ENCODE measurements at places on chromosomes 3 and 15.

DNA sequence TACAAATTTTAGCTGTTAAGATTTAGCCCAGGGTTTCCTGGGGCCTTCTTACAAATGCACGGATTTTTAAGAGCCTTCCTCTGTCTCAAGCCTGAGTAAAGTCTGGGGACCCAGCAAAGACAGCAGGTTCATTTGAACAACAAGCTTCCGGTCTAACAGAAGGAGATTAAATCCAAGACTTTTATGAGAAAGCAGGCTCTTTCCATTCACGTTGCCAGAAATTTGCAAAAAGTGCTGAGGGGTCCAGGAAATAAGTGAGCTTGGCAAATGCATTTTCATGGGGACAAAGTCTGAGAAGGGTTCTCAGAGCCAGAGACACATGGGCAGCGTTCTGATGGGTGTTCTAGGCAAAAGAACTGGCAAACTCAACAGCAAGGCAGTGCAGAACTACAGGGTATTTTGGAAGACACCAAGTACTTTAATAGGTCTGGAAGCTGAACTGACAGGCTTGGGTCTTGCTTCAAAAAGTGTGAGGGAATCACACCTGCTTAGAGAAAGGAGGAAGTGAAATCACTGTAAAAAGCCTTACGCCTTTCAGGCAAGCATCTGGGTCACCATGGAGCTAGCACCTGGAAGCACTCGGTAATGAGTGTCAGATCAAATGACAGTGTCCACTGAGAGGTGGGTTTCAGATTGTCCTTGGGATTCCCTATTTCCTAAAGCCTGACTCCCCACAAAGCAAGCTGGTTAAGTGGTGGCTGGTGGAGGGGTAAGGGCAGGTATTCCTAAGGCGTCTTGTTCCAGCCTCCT is 115.8 kb upstream of the ARHGEF3 start:
- no peak for DNase-seq

GRCh38 chr3:37509069-37509468 is 334.7 kb upstream of the LRRFIP2 start:
- DNase-seq = no peak

DNA sequence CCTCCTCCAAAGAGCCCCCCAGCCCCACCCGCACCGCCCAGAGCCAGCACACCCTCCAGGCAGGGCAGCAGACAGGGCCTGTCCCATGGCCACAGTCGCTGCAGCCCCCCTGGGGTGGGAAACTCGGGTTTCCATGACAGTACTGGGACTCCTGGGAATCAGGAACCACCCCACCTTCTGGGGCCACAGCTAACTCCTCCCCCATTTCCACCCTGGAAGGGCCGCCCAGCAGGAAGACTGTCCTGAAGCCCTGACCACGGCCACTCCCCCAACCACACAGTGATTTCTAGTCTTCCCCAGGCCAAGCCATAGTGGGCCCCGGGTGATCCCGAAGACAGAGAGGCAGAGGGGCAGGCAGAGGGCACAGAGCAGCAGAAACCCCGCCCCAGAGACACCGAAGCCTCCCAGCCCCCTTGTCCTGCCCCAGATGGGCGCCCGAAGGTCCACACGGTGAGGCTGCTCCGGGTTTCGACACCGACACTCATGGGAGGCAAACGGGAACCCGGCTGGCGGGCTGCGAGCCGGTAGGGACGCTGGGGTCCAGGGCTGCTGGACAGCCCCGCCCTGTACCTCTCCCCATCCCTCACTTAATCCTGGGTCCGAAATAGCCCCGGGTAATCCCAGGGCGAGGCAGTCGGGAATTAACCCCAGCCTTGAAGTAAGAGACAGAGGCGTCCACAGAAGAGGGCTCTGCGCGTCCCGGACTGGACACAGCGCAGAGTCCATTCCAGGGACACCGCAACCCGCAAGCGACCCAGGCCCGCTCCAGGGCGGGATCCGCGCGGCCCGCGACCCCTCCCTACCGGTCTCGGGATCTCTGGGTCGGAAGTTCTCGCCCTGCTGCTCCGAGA is 138.4 kb downstream of the NUP210 start:
- DNase-seq = no peak

- DNase-seq = no peak
These were observed 65.9 kb downstream of the CACNA2D3 start for GRCh38 chr3:54188176-54188791.

- no peak for DNase-seq
These were observed 261.4 kb downstream of the CNTN3 start for GRCh38 chr3:74353039-74353438.
